ENCODE measurements at places on chromosomes 13 and 19.

GRCh38 chr19:5542665-5543064, 25.1 kb downstream of the TINCR start:
- DNase-seq = no peak

- no peak for DNase-seq
Measured at GRCh38 chr19:44939668-44940067, 2.4 kb upstream of the APOC4 start.

GRCh38 chr13:98539666-98540065, 37.2 kb downstream of the STK24 start:
- no peak for DNase-seq

- no peak for DNase-seq
Measured at GRCh38 chr19:35929876-35930275, 6.3 kb upstream of the LRFN3 start.

- DNase-seq = no peak
Measured at GRCh38 chr13:82729401-82729800, 1152.9 kb downstream of the SLITRK1 start.

GRCh38 chr13:54640719-54641118, 1612.1 kb downstream of the OLFM4 start:
- DNase-seq = no peak

DNA sequence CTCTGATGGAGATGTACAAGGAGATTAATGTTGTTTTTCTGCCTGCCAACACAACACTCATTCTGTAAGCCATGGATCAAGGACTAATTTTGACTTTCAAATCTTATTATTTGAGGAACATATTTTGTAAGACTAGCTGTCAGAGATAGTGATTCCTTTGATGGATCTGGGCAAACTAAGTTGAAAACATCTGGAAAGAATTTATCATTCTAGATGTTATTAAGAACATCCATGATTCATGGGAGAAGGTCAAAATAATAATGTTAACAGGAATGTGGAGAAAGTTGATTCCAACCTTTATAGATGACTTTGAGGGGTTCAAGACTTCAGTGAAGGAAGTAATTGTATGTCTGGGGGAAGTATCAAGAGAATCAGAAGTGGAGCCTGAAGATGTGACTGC, 196.8 kb downstream of the POSTN start:
- DNase-seq = no peak

DNA sequence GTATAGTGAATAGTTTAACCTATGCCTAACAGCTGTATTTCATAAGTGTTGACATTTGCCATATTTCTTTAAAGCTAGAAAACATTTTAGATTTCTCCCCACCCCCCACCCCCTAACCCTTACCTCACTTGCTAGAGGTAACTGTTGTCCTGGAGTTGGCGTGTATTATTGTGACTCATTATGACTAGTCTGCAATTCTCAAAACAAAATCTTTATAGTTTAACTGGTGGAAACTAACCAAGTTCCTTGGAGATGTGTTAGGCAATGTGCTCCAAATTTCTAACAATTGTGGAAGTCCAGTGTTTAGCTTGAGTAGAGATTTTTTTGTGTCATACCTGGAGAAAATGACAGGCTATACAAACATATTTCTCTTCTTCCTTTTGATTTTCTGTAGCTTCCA, 38.0 kb downstream of the KCTD4 start:
- no peak for DNase-seq

DNA sequence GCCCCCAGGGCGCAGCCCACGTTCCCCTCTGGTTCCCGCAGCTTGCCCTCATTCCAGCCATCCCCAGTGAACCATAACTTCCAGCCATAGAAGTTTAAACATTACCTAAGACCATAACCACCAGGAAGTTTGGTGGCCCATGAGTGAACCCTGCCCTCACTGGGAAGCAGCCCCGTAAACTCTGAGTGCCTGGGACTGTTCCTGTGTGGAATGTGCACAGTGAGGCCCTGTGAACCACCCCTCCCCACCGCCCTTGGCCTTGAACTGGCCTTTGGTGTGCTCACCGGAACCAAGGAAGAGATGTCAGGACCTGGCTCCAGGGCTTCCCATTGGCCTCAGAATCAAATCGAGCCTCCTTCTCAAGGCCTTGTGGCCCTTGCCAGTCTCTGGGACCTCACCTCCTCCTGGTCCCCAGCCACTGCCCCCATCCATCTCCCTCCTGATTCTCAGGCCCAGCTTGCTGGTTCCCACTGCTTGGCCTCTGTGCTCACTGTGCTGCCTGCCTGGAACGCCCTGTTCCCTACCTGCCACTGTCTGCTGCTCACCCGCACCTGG, 46.5 kb downstream of the DNM2 start:
- no peak for DNase-seq

GRCh38 chr13:90321281-90321931, 1026.1 kb upstream of the MIR17HG start:
- no peak for DNase-seq

DNA sequence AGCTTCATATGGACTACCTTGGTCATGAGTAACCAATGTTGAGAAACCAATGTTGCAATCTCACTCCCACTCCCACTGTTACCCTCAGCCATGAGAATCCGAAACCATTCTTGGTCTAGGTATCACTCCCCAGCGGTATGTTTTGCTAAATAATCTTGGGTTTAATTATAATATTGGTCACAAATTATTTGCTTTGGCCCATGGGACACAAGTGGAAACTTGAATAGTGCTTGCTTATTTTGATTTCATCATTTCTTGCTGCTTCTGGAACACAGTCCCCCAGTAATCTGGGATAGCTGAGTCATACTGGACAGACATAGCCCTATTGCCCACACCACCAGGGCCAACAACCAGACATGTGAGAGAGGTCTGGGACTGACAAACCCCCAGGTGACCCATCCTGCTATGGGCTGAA, 171.6 kb upstream of the IPO5 start:
- DNase-seq = no peak

DNA sequence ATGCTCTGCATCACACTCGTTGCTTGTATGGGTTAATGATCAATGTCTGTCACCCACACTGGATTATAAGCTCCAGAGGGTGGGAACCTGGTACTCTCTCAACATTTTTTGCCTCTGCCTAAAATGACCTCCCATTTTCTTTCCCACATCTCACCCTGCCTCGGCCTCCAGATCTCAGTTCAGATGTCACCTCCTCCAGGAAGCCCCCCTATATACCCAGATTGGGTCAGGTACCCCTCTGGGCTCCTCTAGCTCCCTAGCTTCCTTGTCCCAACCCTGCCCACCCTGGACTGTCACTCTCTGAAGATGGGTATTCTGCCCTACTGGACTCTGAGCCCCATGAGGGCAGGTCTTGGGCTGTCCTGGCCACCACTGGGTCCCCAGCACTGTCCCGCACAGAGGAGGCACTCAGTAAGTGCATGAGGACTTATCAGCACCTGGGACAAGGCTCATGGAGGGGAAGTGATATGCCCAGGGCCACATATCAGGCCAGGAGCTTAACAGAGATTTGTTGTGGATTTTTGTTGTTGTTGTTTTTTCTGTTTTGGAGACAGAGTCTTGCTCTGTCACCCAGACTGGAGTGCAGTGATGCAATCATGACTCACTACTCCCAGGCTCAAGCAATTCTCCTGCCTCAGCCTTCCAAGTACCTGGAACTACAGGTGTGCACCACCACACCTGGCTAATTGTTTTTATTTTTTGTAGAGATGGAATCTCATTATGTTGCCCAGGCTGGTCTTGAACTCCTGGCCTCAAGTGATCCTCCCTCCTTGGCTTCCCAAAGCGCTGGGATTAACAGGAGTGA, 23.8 kb downstream of the PRKD2 start:
- DNase-seq = no peak

GRCh38 chr13:25037057-25037813, 58.7 kb upstream of the PABPC3 start:
- peak; percentile 41 for DNase-seq

- no peak for DNase-seq
Measured at GRCh38 chr19:54421521-54421920, 6.3 kb downstream of the TTYH1 start.

- no peak for DNase-seq
Measured at GRCh38 chr13:110834572-110834971, 80.3 kb downstream of the ANKRD10 start.

GRCh38 chr13:41658057-41658661, 200.8 kb downstream of the RGCC start:
- no peak for DNase-seq

DNA sequence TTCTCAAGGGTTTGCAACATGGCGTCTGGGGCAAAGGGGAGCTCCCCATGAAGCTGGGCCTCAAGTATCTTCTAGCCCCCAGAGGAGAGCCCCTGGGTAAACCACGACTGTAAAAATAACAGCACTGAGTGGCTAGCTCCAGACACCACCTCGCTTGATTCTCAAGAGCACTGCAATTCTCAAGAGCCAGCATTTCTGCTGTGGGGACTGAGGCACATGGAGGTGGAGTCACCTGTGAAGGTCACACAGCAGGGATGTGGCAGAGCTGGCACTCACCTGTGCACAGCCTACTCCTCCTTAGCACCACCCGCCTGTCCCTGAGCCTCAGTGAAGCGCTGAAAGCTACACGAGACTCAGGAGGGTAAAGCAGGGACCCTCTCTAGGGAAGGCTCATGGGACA, 20.7 kb upstream of the CCNP start:
- DNase-seq = no peak

GRCh38 chr19:42497492-42498168, 30.7 kb downstream of the CEACAM1 start:
- DNase-seq = no peak

DNA sequence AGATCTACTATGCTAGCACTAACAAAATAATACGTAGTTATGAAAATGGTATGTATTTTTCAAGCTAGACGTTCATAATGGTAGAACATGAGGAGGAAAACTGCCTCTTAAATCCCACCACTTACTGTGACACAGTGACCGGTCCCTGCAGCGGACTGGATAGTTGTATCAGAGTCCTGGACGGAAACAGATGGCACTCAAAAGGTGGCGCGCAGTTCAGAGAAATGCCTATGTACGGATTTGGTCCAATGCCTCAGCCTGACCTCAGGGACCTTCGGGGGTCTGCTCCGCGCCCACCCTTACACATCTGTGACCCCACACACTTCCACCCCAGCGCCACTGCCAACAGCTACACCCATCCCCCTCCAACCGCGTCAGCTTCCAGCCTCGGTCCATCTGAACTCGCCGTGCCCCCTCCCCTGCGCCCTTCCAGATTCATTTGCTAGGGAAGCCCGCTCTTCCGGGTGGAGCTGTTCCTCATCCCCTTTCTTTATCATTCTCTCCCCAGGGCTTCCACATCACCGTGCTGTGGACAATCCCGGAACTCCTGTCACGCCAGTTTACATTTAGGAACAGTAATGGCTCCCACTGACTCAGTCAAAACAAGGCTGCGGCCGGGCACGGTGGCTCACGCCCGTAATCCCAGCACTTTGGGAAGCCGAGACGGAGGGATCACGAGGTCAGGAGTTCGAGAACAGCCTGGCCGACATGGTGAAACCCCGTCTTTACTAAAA, 792 bp upstream of the LENG8 start:
- peak; percentile 56 for DNase-seq

DNA sequence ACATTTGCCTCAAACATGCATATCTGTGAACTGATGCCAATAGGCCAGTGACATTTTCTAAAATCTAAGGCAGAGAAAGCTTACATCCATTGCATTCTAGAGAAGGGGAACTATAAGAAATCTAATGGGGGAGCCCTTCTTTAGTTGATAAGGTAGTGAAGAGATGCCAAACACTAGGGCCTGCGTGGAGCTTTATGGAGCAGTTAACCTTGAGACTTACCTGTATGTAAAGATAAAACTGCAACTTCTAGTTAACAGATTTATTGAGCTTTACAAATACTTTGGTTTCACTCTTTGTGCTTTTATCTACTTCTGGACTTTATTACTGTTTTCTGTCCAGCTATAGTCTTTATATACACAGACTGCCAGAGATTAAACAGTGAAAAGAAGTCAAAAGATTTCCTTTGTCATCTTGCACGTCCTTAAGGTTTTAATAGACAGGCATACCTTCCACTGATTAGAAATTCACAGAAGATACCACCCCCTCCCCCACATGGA, 457.6 kb downstream of the KLF12 start:
- no peak for DNase-seq

DNA sequence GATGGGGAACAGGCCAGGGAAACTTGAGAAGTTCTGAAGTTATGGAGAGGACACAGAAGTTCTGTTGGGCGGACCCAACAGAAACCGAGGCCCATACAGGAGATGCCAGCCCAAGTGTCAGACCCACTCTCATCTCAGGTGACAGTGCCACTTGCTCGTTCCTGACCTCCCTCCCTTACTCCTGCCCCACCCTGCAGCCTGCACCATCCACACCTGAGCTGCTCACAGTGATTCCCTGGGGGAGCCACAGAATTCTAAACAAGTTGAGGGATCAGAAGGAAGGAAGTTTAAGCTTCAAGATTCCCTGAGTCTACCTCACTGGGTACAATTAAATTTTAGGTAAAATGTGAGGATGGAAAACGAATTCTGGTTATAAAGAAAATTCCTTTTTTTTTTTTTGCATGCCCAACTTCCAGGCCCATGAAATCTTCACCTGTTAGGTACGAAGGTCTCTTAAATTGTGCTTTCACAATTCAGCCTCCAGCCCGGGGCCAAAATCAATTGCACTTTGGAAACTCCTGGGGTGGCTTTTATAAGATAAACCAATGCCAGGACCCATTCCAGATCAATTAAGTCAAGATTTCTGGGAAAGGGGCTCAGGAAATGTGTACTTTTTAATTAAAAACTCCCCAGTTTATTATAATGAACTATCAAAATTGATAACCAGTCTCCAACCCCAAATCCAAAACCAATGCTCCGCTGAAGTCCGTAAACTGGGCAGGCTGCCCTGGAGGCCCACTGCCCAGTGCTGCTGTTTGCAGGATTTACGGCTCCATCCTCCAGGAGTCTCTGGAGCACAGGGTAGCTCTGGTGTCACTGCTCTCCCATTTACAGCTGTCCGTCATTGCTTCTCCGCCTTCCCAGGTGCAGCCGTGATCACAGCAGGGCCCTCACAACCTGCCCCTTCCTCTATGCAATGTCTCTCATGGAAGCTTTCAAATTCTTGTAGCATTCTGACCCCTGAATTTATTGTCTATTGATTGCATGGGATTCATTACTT, 643.5 kb downstream of the UQCRFS1 start:
- no peak for DNase-seq

DNA sequence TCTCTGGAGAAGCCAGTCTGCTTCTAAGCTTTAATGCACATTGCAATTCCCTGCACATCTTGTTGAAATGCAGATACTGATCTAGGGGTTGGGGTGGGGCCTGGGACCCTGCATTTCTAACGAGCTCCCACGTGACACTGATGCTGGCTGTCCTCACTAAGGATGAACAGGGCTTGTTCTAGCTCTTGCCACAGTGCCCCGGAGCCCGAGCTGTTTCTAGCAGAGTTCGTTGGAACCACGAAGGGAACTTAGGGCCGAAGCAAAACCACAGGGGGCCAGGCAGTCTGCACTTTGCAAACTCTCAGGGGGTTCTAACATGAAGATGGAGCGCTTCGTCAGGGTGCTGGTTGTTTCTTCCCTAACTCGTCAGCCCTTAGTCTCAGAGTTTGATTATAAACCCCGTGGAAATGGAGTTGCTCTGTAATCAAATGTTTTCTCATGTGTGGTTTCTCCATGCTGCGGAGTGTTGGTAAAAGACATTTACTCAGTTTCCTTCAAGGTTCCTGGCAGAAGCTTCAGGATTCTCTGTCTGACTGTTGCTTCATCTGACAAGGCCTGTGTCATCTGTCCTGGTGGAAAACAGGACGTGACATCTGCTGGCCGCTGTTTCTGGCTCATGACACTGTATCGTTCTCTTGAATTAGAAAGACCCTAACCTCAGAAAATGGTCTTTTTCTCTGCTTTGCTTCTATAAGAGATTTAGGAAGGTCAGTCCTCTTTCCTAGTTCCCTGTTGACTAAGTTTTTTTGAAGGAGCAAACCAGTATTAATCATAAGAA, 221.5 kb downstream of the TEX29 start:
- no peak for DNase-seq

- no peak for DNase-seq
Measured at GRCh38 chr13:98541191-98541590, 35.7 kb downstream of the STK24 start.
